ENCODE measurements at places on chromosomes 13 and 19.

- peak; percentile 31 for DNase-seq
Measured at GRCh38 chr19:38173291-38174041, 50.6 kb downstream of the DPF1 start.

GRCh38 chr19:35178701-35179100, 24.2 kb downstream of the FXYD5 start:
- peak; percentile 78 for DNase-seq

DNA sequence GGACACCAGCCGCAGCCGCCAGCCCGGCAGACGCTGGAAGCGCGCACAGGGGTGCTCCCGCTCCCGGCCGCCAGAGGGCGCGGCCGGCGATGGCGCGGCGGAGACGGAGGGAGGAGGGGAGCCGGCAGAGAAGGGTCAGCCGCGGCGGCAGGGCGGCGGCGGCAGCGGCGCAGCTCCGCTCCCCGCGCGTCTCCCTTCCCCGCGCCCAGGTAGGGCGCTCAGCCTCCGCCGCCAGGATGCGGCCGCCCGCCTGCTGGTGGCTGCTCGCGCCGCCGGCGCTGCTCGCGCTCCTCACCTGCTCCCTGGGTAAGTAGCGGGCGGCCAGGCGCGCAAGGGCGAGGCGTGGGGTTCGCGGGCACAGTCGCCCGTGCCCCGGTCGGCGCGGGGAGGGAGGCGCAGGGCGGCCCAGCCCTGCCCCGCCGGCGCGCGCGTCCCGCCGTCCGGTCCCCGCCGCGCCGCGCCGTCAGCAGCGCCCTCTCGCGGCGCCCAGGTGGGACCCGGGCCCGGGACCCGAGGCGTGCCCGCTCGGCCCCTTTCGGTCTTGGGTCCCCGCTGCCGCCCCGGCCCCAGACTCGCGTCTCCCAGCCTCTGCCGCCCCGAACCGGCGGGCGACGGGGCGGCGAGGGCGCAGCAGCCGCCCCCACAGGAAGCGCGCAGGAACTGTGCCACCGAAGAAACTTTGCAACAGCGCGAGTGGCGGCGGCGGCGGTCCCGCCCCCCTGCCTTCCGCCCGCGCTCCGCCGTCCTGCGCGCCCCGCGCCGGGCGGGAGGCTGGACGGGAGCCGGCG, at the start of gene B3GLCT:
B3GLCT (plus strand) TSS at position 127 of the 788 bp plus-strand sequence; CDS start at position 237, 110 bp downstream.
- DNase-seq = peak; percentile 54

DNA sequence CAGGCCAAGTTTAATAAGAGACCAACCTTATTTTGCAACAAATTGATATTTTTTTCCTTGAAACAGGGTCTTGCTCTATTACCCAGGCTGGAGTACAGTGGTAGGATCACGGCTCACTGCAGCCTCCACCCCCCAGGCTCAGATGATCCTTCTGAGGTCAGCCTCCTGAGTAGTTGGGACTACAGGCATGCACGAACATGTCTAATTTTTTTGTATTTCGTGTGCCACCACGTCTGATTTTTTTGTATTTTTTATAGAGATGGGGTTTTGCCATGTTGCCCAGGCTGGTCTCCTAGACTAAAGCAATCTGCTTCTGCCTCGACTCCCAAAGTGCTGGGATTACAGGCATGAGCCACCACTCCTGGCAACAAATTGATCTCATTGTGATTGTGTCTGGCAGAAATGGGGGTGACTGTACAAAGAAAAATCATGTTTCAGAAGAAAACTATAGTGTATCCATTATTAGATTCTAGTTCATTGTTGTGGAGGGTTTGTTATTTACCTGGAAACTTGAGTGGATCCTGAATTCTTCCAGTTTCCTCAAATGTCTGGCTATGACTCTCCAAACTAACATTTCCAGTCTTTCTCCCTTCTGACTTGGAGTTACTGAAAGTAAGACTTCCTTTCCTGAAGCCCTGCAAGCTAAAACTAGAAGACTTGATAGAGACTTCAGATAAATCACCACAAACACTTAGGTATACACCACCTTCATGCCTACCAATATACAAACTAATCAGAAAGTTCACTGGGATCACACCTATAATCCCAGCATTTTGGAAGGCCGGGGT, 17.3 kb upstream of the AKT2 start:
- DNase-seq = no peak

DNA sequence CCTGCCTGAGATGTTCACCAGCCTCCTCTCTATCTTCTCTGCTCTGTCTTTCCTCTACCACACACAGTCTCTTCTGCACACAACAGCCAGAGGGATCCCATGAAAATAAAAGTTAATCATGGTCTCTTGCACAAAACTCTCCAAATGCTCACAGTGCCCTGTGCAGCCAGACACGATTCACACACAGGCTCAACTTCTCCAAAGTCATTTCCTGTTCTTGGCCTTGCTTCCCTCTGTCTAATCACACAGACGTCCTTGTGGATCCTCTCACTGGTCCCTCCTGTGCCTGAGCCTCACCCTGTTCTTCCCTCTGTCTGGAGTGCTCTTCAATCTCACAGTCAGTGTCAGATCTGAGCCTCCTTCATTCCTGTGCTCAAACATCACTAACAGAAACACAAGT, 7.8 kb downstream of the SIGLEC12 start:
- no peak for DNase-seq

DNA sequence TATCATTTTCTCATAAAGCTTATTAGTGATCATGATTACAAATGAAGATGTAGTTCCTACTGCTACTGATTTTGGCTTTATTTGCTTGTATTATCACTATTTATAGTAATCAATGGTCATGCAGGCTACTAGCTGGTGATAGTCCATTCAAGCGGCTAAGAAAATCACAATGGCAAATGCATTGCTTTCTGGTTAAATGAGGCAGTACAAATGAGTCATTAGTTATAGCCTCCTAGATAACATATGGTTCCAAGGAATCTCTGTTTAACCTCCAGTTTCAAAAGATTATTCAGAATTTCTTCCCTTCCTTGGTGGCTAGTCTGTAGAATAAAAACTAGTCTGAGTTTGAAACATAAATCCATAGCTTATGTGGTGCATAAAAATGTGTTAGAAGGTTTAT, 141.3 kb upstream of the HTR2A start:
- DNase-seq = peak; percentile 54

DNA sequence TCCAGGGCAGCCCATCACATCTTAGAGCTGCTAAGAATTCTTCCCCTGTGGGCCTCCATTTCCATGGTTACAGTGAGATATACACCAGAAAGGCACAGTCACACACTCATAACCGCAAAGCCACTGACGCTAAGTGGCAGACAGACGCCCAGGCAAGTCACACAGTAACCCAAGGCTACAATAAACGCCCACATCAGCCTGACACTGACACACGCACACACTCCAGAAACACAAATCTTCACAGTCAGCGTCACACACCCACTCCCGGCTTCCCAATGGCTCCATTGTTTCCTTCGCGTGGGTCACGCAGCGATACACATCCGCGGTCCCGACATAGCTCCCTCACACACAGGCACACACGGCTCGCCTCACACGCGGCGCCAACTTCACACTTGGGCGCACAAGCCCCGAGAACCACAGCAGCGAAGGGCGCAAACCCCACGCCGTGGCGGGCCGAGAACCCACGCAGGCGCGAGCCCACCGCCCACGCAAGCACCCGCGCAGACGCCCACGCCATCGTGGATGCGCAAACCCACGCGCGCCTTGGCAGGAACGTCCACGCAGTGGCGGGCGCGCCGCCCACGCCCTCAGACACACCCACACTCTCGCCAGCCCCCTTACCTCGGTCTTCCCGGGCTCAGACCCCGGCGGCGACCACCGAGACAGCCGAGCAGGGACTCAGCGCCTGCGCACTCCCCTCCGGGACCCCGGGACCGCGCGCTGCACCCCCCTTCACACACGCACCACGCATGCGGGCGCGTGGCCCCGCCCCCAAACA, at the start of gene ZNF667:
ZNF667 (minus strand) TSS at position 695 of the 778 bp plus-strand sequence. CDS start 14,975 bp downstream, outside the sequence.
- DNase-seq = no peak

DNA sequence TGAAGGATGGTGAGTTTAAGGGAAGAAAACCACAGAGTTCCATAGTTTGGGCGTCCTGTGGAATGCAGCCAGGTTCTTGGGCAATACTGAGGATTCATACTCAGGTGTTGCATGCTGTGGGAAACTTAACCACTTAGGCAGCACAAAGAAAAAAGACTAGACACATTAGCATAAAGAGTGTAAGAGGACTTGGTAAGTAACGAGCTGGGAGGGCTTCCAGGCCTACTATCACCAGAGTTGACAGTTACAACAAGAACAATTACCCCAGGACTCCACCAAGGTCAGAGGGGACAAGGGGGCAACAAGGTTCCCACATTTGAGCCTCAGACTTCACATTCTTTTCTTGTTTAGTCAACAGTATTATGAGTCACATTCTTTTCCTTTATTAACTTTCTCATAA, 33.2 kb downstream of the KCTD12 start:
- DNase-seq = peak; percentile 83

DNA sequence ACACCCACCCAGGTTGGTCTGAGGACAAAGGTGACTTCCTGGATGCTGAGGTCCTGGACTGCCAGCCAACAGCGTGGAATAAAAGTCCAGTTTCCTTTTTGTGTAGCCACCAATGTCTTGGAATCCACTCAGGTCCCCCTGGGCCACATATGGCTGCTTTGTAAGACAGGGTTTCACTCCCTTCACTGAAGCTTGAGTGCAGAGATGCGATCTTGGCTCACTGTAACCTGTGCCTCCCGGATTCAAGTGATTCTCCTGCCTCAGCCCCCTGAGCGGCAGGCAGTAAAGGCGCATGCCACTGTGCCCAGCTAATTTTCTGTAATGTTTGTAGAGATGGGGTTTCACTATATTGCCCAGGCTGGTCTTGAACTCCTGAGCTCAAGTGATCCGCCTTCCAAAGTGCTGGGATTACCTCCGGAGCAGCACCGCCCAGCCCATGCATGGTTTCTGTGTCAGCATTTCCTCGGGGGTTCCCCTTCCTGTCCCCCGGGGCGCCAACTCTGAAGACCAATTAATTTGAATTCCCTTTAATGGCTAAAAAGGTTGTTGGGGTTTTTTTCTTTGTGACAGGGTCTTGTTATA, 17.5 kb downstream of the KANK2 start:
- DNase-seq = no peak

DNA sequence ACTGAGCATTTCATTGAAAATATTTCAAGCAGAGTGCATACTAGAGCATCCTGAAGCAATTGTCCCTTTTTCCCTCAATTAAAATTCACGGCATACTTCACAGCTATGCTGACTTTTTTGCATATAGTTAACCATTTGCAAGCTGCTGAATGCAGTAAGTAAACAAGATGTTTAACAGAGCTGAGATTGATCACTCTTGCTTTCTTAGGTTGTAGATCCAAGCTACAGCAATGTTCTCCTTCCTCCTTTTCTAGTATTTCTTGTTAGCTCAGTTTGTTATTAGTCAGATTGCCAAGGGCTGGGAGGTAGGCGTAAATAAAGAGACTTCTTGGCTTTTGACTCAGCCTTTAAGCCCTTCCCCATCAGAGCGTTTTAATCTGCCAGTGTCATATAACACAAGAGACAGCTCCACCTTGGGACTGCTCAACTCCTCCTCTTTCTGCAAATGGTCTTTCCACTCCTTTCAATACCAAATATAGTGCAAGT, at the start of gene SLITRK6:
SLITRK6 (minus strand) TSS at position 323 of the 486 bp plus-strand sequence. CDS start 2,911 bp downstream, outside the sequence.
- DNase-seq = peak; percentile 45

All from amniotic epithelial cell (primary cell).